ENCODE measurements at places on chromosomes 2 and 18.

- no peak for DNase-seq
Observed at GRCh38 chr2:142965443-142965842, 88.0 kb downstream of the KYNU start.

DNA sequence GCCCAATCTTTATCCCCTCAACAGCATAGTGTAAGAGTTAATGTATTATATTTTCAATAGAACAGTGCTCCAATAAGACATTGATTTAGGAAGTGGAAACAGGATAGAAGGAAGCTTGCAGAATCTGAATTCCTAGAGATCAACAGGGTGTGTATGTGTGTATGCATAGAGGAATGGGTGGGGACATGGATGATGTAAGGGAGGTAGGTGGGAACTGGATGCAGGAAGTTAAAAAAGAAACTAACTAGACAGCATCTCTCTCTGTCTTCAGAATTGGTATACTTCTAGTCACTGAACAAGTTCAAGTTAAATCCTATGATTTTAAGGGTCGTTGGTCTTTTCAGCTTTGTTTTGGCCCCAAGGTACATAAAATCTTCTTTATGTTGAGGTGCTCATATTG lies 196.6 kb downstream of the PMAIP1 start:
- DNase-seq: no peak

DNA sequence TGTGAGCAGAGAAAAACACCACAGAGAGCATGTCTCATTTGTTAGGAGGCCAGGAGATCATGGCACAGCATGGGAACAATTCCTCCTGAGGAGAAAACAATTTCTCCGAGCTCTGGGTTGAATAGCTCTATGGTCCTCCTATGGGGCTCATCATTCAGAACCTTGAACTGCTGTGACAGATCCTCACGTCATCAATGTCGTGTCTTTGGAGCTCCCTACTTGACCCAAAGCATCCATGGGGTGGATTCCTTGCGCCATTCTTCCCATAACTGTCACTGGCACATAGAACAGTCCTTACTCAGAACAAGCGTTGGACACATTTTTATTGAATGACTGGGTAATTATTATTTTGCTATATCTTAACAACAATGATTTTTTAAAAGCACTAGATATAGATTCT lies 15.8 kb upstream of the TCF4 start:
- DNase-seq: no peak

DNA sequence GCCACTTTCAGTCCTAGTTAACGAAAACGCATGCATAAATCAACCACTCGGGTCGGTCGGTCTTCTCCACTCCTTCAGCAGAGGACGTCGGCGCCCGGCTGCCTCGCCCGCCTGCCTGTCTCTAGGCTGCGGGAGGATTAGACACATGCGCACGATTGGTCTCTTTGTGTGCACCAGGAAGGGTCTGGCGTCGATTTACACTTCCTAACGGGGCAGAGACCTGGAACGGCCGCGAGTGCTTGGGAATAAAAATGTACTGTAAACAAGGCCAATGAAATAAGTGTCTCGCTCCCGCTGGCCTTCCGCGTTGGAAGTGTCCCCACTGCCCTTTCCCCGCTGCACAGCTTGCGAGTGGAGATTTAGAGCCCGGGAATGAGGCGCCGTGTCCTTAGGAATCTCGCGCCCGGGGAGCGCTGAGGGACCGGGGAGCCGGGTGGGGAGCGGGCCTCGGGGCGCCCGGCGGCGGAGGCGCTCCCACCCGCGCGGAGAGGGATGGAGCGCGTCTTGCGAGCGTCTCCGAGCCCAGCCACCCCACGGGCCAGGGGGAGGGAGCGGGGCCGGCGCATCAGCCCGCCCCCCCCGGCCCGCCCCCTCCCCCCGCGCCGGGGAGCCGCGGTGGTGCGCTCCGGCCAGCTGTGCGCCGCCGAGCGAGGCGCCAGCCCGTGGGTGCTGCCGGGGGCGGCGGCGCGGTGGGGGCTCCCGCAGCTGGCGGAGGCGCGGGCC lies at the start of gene DOK6:
TSS of gene DOK6 (plus strand) at position 636 of the 723 bp plus-strand sequence.
- peak; percentile 83 for DNase-seq

- DNase-seq: no peak
Observed at GRCh38 chr2:98771264-98771663, 40.3 kb upstream of the MGAT4A start.

GRCh38 chr2:24855726-24856125 lies 62.5 kb downstream of the CENPO start:
- no peak for DNase-seq

DNA sequence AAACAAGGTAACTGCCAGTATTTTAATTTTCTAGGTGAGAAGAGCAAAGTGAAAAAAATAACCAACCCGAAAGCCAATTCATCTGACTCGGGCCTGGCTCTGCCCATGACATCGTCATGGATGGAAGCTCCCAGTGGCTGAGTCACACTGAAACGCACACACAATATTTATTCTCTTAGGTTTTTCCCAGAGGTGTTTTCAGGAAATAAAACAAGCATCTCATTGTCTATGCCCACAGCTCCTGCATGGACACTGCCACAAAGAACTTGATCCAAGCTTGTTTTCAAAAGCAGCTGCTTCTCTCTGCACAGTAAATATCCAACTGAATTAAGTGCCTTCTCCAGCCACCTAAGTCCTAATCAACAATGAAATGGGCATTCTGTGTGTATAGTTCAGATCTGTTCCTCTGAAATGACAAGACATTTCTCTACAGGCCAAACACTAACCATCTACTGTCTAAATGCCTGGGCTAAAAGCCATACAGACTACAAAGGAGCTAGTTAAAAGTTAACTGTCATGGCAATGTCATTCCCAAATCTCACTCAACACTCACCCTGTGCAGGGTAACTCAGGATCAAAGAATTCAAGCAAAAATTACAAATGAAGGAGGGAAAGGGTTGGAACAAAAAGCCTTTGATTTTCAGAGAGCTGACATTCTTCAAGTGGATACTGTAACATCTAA lies 62.9 kb downstream of the RPL31 start:
- DNase-seq: peak; percentile 11

GRCh38 chr2:134190062-134190806 lies 63.6 kb upstream of the MGAT5 start:
- no peak for DNase-seq

- DNase-seq: no peak
Observed at GRCh38 chr2:224308272-224308911, 93.5 kb downstream of the FAM124B start.

DNA sequence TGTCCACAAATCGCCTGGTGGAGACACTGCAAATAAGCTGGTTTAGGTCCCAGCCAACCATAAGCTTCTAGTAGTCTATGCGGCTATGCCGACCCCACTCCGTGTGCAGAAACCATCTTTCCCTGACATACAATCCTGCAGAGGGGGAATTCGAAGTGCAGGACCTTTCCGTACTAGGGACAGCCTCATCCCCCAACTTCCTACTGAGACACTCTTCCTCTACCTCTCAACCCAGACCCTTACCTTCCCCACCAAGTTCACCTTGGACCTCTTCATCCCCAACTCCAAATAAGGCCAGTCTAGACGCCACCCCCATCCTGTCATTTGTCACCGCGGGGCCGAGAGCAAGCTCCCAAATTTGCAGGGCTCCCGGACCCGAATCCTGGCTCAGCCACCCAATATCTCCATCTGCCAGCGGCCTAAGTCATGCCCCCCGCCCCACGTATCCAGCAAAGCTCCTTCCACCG lies 496 bp downstream of the SUCLG1 start:
- DNase-seq: peak; percentile 42

DNA sequence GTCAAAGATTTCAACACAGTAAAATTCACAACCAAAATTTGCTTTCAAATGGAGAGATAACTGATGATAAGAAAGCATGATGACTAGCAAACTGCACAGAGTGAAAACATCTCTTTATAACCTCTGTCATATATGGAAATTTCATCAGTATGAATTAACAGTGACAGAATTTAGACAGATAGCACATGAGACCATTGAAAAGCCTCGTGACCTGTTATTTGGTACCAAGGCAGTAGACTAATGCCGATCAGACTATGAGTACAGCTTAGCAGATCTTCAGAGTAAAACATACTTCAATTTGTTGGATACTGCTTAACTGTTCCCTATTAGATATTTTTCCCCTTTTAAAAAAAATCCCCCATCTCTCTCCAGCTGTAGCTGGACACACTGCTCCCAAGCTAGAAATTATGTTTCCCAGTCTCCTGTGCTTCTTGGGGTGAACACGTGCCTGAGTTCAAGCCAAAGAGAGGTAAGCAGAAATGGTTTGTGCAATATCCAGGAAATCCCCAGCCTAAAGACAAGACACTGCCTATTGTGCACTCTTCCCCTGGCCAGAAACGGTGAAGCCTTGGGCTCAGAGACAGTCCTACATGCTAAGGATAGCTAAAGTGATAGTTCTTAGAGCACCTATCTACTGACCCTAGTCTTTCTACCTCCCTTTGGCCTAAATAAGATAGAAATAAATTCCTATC lies 256.1 kb downstream of the NCKAP5 start:
- no peak for DNase-seq
